Activated CD4-positive, alpha-beta T cell treated with anti-CD3 and anti-CD28 coated beads, Interleukin-2, amount 10 ng/mL, durations not matched to agents 24 days and 14 days (primary cell): ENCODE measurements at places on chromosomes 3 and 15. TPM values are rescaled to one million over a fixed set of nuclear protein-coding genes. Genes with fewer than 3 reads are reported as not detected.
A peak's percentile ranks its signal among the peaks of the same experiment; 100 is the strongest.

Gene PEX11A
- 1.6 and 2.1 TPM in 2 replicates for total RNA-seq

Gene CA12
- total RNA-seq = 0.43 and 0.63 TPM in 2 replicates

Gene SATB1
- total RNA-seq = 561 and 571 TPM in 2 replicates

Gene SEMA3G
- total RNA-seq = 0.05 and 0.21 TPM in 2 replicates

Gene SPPL2A
- 85.0 and 86.6 TPM in 2 replicates for total RNA-seq

Gene ARNT2
- total RNA-seq = 0.26 TPM in 1 of 2 replicates, not detected in the other

Gene NANOGP8
- total RNA-seq = not detected in 2 replicates

Gene VEPH1
- not detected in 2 replicates for total RNA-seq

- DNase-seq = no peak
- H3K27ac ChIP-seq = no peak overlapping the region
- no peaks in the 10 kb centered on the region for H3K27me3 ChIP-seq
- H3K4me1 ChIP-seq = no peaks in the 10 kb centered on the region
These were observed 50.6 kb upstream of the NMNAT3 start for GRCh38 chr3:139728414-139728813.

DNA sequence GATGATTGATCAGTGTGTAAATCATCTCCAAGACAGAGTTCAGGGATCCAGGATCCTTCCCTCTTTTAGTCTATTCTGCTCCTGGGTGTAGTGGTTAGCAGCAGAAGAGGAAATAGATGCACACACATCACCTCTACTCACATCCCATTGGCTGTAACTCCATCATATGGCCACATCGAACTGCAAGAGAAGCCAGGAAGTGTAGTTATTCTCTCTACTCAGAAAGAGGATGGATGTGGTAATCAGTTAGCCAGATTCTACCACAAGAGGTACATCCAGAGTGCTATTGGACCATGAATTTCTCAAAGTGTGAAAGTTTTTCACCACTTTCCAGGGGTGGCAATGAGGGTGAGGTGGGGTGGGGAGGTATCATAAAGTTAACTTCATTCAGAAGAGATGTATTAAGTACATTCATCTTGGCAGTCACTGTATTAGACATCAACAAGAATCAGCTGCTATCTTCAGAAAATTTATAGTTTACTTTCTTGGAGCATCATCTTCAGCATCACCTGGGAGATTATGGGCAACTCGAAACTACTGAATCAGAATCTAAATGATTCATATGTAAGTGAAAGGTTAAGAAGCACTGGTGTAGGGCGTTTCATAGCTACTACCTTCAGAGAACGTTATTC is 60.6 kb upstream of the GAP43 start:
- no peaks in the 10 kb centered on the region for H3K4me1 ChIP-seq
- H3K36me3 ChIP-seq = no peaks in the 10 kb centered on the region
- no peaks in the 10 kb centered on the region for H3K27me3 ChIP-seq
- no peak for DNase-seq
- H3K27ac ChIP-seq = no peak overlapping the region
- no peak overlapping the region for H3K4me3 ChIP-seq

GRCh38 chr3:43347774-43348173 is 61.4 kb downstream of the SNRK start:
- H3K4me3 ChIP-seq = peak overlapping the region; percentile 76
- H3K27ac ChIP-seq = peak overlapping the region; percentile 93
- peaks cover 88% of the 10 kb centered on the region for H3K36me3 ChIP-seq

GRCh38 chr15:59166166-59166565 is 40.5 kb upstream of the LDHAL6B start:
- peak overlapping the region; percentile 27 for H3K27ac ChIP-seq
- no peak for DNase-seq
- no peaks in the 10 kb centered on the region for H3K27me3 ChIP-seq

- no peak overlapping the region for H3K4me3 ChIP-seq
- no peaks in the 10 kb centered on the region for H3K4me1 ChIP-seq
- no peak overlapping the region for H3K27ac ChIP-seq
- H3K36me3 ChIP-seq = no peaks in the 10 kb centered on the region
These were observed 116.6 kb downstream of the ST8SIA2 start for GRCh38 chr15:92510163-92510882.

- no peak overlapping the region for H3K4me3 ChIP-seq
- H3K4me1 ChIP-seq = peaks cover 20% of the 10 kb centered on the region
- H3K36me3 ChIP-seq = peaks cover 39% of the 10 kb centered on the region
These were observed 107.1 kb downstream of the STT3B start for GRCh38 chr3:31639828-31640227.
